ENCODE measurements at places on chromosomes 2 and 18.

DNA sequence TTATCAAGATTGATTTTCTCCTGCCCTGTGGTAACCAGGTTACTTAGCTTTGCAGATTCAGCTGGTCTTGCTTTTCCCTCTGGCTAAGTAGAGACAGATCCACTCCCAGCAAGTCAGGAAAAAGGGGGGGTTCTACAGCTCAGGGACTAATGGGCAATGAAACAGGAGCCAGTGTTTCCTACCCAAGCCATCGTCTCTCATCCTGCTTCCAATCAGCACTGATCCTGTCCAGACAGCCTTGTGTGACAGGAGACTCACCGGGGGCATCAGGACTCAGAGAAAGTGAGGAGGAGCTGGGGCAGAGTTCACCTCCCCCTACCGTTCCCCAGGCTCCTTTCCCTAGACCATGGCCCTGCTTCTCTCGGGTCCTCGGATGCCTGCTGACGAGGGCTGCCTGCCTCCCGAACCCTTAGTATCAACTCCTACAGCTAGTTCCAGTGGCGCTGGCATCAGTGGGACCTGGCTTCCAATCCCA is 307.6 kb downstream of the ALK start:
- no peak for DNase-seq

DNA sequence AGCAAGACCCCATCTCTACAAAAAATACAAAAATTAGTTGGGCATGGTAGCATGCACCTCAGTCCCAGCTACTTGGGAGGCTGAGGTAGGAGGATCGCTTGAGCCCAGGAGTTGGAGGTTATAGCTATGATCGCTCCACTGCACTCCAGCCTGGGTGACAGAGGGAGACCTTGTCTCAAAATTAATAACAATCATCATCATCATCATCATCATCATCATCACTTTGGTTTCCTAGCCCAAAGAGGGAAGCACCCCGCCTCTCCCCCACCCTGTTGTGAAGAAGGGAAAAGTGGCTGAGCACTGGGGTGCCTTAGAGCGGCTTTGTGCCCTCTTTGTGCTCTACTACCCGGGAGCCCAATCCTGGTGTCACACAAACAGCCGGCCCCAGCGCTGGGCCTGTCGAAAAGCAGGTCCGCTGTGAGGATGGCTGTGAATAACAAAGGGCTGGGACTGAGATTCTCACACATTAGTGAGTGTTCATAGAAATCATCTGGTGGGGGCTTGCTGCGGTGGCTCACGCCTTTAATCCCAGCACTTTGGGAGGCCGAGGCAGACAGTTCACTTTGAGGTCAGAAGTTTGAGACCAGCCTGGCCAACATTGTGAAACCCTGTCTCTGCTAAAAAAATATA is 42.6 kb upstream of the ASXL2 start:
- DNase-seq, result no peak

GRCh38 chr2:64970495-64970894 is 18.7 kb upstream of the SLC1A4 start:
- no peak for DNase-seq

GRCh38 chr2:231297108-231297908 is 98.2 kb upstream of the B3GNT7 start:
- DNase-seq, result peak; percentile 58

DNA sequence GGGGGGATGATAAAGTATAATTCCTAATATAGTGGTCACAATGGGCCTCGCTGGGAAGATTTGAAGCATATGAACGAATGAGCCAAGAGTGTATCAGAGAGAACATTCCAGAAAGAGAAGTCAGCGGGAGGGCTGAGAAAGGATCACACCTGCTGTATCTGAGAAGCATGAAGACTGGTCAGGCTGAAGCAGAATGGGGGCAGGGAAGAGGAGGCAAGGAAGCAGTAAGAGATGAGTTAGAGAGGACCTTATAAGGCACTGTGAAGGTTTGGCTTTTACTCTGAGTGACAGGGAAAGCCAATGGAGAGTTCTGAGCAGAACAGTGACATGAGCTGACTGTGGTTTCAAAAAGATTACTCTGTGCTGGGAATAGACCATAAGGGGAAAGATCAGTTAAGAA is 73.5 kb downstream of the CHN1 start:
- DNase-seq, result peak; percentile 43

DNA sequence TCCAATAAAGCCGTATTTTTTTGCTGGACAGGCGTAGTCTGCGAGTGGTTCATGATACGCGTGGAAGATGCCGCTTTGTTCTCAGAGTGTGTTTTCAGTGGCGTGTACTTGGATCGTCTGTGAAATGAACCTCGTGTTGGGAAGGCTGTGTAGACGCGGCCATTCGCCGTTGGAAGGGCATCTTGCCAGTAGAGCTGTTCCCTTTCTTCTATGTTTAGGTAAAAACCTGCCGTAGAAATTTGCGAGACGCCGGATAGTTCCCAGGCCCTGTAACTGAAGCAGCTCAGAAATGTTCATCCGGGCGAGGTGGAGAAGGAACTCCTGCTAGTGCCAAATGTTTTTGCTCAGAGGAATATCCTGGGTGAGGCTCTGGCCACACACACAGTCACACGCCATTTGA is 133.6 kb downstream of the NFATC1 start:
- DNase-seq, result no peak

DNA sequence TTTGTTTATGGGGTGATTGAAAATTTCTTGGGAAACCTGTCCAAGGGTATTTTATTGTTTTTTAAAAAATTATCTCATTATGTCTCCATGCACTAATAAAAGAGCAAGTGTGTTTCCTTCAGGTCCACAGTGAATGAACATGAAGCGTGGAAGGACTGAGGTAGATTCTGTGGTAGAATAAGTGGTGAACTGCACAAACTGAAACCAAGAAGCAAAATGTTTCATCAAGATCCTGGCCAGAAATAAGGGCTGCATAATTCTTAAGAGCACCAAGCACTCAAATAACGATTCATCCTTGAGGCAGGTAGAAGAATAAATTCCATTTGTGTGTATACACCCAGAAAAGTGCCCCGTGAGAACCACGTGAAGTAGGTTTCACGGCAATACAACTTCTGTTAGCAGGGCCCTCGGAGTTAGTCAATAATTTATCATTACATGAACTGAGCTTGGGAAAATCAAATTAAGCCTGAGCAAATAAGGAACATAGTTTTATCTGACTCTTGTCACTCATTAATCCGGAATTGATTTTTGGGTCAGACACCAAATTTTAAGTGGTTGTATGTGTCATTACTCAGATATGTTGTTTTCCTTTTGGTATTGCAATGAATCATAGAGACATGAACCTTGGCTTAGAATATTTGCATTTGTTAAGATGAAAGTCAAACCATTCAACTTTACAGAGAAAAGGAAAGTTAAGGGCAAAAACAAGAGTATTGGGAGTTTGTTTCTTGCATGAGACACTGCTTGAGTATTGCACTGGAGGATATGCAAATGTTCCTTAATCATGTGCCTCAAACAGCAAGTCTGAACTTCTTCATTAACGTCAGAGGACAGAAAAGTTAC is 472.6 kb upstream of the NETO1 start:
- DNase-seq, result peak; percentile 60

DNA sequence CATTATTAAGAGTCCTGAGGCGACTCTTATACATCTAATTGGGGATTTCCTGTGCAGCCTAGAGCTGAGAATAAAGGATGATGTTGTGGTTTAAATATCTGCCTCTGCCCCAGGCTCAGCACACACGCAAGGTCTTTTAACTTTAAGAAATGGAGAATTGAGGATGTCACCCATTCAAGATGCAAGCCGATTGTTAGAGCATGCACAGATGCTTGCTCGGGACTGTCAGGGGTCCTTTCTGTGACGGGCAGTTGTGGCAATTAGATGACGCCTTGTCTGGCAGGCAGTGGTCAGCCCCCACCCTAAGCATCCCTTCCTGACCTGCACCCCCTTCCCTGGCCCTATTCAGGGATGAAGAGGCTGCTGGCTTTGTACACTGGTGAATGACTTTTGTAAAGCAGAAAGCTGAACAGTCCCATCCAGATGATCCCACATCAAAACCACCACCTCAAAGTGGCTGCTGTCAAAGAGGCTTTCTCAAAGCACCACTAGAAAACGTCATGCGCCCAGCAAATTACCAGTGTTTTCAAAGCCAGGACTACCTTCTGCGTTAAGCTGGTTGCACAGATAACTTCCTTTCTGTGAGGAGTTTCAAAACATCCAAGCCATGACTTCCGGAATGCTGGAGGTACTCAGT is 23.7 kb downstream of the FAM178B start:
- DNase-seq, result no peak

GRCh38 chr18:31573051-31573450 is 18.6 kb upstream of the TTR start:
- DNase-seq, result no peak

Data from astrocyte of the spinal cord (primary cell).